ENCODE measurements at places on chromosomes 3 and 15.

GRCh38 chr3:4334548-4334947, 31.4 kb downstream of the SETMAR start:
- DNase-seq = no peak

GRCh38 chr3:136277115-136277514, 27.0 kb downstream of the PCCB start:
- no peak for DNase-seq

DNA sequence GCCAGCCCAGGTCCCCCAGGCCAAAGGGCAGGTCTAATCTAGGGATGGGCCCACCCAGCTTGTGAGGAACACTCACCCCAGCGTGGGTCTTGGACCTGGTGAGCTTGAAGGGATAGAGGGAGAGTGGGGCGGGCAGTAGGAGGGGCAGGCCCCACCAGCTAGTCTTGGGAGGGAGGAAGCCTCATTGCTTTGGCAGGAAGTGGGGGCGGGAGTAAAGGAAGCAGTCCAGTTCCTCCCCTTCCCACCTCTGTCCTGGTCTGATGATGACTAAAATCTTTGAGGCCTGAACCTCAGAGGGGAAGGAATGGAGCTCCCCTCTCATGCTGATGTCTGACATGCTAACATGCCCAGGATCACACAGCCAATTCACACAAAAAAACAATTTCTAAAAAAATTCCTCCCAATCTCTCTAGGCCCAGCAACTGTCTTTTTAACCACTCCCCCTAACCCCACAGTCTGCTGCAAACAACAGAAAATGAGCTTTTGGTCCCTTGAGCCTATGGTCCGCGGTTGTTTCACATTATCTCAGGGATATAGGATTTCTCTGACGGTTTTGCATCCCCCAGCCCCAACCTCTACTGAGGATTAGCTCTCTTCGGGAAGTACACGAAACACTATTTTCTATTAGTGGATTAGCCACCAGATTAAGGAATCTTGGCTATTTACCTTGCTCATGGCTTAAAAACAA, 30.7 kb upstream of the DUSP7 start:
- peak; percentile 62 for DNase-seq

DNA sequence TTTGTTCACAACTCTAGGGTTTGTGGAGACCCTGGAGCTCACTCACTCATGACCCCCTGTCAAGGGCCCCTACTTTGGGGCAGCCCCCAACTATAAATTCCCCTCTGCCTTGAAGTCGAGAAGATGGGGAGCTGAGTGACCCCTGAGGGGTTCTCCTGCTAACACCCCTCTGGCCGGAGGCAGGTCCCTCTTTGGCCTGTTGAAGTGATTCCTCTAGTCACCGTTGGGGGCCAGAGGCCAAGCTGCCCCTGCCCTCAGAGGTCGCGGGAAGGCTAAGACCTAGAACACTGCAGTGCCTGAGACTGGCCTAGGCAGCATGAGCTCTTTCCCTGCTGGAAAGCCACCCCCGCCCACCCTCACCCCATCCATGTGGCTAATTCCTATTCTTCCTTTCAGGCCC, 15.4 kb upstream of the SKOR1 start:
- no peak for DNase-seq

DNA sequence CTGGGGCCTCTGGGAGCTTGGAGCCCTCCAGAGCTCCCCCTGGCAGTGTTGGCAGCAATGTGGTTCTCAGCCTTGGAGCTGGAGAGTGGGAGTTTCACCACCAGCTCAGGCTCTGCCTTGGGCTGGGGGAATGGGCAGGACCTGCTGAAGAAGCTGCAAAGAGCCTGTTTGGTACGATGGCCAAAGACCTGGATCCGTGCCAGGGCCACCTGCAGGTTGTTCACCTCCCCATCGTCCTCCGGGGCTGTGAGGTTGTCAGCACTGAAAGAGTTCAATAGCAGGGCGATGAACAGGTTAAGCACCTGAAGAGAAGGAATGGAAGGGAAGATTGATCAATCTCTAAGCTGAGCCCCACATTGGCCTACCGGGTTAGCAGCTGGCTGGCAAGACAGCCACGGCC, 77.3 kb upstream of the SCN5A start:
- no peak for DNase-seq

DNA sequence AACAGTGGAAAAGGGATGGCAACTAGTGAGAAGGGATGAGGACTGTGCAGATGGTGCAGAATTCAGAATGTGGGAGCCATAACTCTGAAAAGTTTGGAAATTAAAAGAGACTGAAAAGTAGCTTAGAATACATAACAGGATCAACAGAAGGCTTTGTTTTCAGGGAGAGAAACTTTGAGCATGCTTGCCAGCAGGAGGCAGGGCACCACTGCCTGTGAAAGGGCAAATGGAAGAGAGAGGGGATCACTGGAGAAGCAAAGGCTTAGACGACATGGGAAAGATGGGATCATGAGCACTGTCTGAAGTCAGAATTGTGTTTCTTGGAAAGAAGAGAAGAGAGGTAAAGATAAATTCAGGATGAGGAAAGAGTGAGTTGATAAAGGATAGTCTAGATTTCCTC, 99.6 kb downstream of the ABI3BP start:
- no peak for DNase-seq
